Brain (organoid and tissue), 16 donors: ENCODE measurements at places on chromosomes 6 and 20.
A peak's percentile ranks its signal among the peaks of the same experiment; 100 is the strongest.

DNA sequence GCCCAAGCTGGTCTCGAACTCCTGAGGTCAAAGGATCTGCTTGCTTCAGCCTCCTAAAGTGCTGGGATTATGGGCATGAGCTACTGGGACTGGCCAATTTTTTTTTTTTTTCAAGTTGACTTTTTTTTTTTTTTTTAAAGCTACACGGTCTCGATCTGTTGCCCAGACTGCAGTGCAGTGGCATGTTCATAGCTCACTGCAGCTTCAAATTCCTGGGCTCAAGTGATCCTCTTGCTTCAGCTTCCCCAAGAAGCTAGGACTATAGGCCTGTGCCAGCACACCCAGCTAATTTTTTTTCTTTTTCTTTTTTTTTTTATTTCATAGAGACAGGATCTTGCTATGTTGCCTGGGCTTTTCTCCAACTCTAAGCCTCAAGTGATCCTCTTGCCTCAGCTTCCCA, 59.5 kb downstream of the NCOA3 start:
- DNase-seq, result no peak

- no peak for DNase-seq
Measured at GRCh38 chr6:47464052-47464451, 13.5 kb upstream of the CD2AP start.

DNA sequence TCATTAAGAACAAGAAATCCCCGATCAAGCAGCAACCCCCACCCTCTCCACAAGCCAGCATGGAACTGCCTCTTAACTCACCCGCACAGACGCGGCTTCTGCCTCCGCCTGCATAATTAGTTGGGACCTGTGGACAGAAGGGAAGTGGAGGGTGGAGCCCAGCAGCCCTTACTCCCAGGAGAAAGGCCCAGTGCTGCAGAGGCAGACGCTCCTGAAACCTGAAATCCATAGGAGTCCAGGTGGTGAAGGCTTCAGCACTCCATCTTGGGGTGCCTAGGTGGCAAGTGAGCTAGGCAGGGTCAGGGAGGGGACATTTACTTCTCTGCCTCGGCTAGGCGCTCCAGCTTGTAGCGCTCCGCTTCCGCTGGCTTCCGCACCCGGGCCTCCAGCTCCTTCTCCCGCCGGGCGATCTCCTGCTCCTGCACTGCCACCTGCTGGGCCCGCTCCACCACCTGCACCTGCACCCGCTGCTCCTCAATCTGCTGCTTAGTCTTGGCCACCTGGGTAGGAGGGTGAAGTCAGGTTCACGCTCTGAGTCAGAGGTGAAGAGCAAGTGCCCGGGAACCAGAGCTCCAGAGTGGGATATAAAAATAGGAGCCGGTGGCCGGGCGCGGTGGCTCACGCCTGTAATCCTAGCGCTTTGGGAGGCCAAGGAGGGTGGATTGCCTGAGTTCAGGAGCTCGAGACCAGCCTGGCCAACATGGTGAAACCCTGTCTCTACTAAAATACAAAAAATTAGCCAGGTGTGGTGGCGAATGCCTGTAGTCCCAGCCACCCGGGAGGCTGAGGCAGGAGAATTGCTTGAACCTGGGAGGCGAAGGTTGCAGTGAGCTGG, 10.7 kb downstream of the TUBB start:
- peak; percentile 53 for DNase-seq

DNA sequence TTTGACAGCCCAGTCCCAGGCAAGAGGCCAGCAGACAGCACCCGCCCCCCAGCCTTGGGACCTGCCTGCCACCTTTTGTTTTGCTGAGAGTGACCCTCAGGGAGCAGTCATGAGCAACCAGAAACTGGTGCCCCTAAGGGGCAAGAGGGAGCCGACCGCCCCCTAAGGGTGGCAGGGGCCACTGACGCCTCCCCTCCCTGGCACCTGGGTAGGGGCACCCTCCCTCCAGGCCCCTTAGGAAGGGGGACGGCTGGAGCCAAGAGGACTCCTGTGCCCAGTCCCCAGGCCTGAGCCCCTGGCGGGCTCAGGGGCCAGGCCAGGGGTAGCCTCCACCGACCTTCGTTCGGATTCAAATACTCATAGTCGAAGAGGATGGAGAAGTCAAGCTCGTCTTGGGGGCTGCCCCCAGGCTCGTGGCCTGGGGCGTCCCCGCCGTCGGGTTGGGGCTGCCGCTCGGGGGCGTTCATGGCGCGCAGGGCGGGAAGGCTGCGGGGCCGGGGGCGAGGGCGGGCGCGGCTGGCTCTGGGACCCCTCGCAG, 417 bp downstream of the NFATC2 start:
- no peak for DNase-seq

DNA sequence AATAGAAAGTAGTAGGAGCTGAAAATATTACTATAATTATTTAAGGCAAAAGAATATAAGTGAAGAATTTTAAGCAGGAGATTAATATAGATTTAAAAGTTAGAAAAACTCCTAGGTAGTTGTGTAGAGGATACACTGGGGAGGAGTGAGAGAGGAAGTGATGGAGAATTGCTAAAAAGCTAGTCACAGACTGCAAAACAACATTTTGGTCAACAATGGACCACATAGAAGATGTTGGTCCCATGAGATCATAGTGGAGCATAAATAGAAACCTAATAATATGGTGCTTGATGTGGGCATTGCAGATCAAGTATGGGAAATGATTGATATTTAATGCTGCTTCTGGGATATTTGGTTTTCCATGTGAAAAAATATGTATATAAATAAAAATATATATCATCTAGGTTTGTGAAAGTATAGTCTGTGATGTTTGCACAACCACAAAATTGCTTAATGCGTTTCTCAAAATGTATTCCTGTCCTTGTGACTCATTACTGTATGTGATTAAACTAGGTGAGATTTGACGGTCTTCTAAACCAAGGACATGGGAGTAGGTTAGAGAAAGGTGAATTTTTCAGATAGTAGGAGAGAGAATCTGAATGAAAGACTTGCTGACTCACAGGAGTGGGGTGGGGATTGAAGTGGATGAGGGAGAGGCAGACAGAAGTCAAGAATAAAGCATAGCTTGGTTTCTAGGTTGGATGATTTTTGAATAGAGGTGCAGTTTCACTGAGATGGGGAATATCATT, 174.0 kb downstream of the BCKDHB start:
- no peak for DNase-seq

DNA sequence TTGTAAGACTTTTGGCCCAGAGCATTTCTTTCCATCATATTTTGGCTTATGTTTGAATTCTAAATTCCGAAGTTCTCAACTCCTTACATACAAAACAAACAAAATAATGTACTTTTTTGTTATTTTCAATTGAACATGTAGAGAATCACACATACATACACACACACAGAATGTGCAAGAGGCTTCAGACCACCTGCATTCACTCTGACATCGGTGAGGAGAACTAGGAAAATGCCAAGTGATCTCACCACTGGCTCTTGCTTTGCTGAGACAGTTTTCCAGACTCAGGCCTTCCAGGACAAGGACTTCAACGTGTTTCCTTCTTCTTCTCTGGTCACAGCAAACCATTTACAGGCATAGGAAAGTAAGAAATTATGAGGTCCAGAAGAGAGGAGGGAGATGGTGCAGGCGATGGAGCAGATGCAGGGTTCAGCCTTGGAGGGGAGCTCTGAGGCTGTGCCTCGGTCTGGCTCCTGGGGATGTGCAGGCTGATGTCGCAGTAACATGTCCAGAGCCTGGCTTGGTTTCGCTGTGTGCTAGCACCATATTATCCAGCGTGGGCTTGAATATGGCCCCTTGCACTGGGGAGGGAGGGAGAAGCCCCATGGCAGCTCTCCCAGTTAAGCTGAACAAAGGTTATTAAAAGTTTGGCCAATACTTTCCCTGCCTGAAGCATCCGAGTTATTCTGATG, 93.4 kb downstream of the DACT2 start:
- no peak for DNase-seq

DNA sequence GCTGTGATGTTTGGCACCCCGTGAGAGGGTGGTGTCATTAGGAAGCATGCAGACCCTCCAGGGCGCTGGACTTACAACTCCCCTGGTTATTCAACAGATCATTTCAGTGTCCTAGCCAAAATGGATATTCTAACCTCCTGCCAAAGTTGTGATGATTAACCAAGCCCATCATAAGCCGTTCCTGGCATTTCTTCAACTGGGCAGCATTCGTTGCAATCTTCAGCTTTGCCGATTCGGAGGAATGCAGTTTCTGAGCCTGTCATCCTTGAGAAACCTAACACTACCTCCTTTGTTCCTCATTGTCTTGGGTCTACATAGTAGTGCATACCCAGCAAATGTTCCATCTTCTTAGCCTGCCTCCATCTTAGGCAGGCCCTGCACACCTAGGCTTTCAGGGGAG, 79.2 kb upstream of the MAP3K4 start:
- DNase-seq, result no peak

- DNase-seq, result peak; percentile 80
Measured at GRCh38 chr6:101398716-101399615, 5.5 kb downstream of the GRIK2 start.

DNA sequence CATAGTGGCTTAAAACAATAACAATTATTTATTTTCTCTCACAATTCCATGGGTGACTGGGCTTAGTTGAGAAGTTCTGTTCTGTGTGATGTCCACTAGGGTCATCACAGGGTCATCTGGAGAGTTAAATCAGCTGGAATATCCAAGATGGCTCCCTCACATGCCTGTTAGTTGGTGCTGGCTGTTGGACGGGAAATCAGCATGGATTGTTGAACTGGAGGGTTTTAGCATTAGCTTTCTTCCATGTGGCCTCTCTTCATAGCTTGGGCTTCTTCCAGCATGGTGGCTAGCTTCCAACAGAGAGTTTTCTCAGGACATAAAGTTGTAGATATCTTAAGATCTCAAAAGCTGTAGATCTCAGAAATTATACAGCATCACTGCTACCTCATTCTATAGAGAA, 19.6 kb downstream of the MARCKS start:
- peak; percentile 65 for DNase-seq

- DNase-seq, result no peak
Measured at GRCh38 chr6:119630561-119631192, 281.1 kb upstream of the MAN1A1 start.

- peak; percentile 23 for DNase-seq
Measured at GRCh38 chr6:158653577-158654354, 3.9 kb downstream of the SYTL3 start.

DNA sequence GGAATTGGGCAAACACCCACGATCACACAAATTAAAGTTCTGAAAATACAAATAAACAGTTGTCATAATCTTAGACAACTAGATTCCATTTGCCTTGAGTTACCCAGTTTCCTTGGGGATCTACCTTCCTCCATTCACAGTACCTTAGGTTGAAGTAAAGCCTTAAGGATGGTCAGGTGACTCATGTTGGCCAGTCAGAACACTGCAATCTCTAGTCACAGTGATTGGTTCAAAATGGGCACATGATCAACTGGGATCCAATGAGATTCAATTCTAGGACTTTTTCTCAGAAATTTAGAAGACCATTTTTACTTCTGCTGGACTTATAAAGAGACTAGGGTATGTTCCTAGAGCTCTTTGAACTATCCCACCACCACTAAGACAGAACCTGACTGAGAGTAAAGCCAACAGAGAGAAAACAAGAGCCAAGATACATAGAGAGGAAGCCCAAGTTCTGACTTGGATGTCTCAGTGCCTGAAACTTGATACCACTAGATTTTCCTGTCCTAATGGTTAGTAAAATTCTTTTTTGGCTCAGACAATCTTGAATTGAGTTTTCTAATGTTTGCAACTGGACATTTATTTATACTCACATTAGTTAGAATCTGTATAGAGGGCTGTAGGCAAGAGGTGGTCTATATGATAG, 8.6 kb upstream of the CLIC5 start:
- DNase-seq, result no peak

- no peak for DNase-seq
Measured at GRCh38 chr20:49700411-49701185, 13.1 kb downstream of the B4GALT5 start.

DNA sequence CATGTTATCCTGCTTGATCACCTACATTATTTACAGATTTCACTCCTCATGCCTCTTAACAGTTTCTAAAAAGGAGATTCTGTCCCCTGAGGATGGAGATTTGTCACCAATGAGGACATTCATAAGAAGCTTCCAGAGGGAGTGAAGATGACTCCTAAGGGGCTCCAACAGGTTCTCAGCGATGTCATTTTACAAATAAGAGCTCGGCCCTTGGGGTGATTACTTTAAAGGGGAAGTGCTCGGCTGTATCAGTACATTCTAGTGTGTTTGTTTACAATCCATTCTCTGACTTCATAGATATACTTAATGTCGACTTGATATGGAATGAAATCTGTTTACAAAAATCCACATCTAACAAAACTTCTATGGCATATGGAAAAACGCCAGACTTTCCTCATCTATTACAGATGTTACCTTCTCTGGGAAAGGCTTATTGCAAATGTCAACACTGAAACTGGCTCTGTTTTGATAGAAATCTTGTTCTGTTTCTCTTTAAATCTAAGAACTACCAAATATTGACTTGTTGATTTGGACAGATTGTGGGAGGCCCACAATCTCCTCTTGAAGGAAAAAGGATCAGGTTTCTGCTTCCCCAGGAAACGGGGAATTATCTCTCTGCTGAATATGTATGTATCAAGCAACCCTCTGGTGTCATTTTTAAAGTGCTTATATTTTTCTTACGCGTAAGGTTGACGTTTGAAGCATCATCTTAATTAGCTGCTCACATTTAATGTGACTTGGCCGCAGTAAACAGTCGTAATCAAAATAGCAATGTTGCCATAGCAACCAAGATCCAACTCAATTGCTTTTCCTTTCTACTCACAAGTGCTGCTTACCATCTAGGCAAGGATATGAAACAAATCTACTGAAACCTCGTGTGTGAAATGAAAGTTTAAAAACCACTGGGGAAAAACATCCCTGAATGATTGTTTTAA, 95.7 kb downstream of the SHLD1 start:
- peak; percentile 97 for DNase-seq

GRCh38 chr6:6411115-6411514, 90.7 kb upstream of the F13A1 start:
- no peak for DNase-seq

- DNase-seq, result no peak
Measured at GRCh38 chr20:49868964-49869363, 46.4 kb downstream of the SPATA2 start.

- DNase-seq, result no peak
Measured at GRCh38 chr6:134060491-134061106, 8.2 kb upstream of the SLC2A12 start.

- DNase-seq, result no peak
Measured at GRCh38 chr6:147973806-147974205, 368.8 kb upstream of the SASH1 start.

GRCh38 chr20:7375905-7376304, 564.4 kb downstream of the HAO1 start:
- DNase-seq, result no peak

GRCh38 chr20:50153153-50153499, 397 bp downstream of the PEDS1 start:
- no peak for DNase-seq

- no peak for DNase-seq
Measured at GRCh38 chr6:2182251-2182650, 63.2 kb downstream of the GMDS start.

GRCh38 chr6:144351379-144352127, 66.4 kb downstream of the UTRN start:
- peak; percentile 51 for DNase-seq
